ENCODE measurements at places on chromosomes 16 and 17.

- DNase-seq = no peak
Measured at GRCh38 chr17:17165666-17166308, 40.3 kb downstream of the PLD6 start.

DNA sequence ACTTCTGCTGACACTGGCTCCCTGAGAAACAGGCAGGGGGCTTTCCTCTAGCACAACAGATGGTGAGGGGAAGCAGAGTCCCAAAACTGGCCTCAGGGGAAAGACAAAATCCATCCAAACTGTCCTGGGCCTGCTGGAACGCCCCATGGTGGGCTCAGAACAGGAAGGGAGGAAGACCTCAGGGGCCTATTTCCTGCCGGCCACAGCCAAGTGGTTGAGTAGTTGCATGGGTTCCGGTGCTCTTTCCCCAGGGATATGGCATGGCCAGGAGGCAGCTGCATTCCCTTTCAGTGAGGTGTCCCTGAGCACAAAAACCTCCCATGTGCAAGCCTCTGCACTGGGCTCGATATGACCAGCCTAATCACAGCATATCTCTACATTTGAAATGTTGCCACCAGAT, 303.0 kb upstream of the IRX5 start:
- DNase-seq = no peak

DNA sequence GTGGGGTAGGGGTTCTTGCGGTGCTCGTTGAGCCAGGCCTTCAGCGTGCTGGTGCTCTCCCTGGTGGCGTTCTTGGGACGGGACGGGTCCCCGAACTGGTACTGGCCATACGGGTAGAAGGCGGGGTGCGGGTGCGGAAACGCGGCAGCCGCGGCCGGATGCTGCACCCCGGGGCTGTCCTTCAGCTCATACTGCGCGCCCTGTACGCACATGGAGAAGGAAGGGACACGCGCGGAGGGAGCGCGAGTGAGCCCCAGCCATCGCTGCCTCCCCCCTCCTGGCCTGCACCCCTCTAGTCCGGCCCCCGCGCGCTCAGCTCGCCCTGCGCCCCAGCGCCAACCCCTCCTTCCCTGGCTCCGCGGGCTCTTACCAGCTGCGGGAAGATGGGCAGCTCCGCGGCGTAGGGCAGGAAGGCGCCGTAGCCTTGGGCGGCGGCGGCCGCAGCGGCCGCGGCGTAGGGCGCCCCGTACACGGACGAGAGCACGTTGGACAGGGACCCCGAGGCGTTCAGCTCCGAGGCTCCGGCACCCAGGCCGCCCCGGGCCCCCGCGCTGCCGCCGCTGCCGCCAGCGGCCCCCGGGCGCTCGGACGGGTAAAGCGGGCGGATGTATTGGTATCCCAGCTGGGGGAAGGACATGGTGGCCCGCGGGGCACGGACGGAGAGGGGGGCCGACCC, 1.0 kb downstream of the IRX3 start:
- DNase-seq = no peak

GRCh38 chr16:17457513-17457912, 13.2 kb downstream of the XYLT1 start:
- no peak for DNase-seq

DNA sequence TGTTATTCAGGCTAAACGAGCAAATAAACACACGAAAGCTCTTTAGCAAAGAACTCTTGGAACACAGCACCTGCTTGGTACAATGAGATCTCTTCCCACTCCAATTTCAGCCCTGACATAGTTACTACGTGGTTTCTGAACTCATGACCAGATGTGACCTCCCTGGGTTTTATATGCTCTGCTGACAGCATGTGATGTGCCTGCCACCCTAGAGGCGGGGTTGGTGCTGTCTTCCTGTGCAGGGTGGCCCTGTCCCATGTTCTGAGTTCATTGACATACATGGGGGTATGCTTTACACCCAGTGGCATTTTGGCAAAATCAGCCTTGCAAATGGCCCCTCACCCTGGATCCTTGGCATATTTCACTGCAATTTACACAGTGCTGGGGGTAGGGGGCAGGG, 475.3 kb upstream of the ZFHX3 start:
- no peak for DNase-seq

DNA sequence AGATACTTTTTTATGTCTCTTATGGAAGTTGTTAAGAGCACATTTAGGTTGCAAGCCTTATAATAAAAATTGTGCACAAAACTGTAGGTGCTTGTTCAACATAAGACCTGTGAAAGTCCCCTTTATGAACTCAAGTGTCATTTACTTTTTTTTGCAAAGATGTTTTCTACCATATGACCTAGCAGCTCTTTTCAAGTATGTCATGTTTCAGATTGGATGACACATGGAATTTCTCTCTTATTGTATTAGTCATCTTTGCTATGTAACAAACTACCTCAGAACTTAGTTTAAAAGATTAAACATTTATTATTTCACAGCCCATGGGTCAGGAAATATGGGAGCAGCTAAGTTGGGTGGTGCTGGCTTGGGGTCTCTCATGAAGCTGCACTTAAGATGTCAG, 57.9 kb downstream of the PHKB start:
- DNase-seq = no peak

DNA sequence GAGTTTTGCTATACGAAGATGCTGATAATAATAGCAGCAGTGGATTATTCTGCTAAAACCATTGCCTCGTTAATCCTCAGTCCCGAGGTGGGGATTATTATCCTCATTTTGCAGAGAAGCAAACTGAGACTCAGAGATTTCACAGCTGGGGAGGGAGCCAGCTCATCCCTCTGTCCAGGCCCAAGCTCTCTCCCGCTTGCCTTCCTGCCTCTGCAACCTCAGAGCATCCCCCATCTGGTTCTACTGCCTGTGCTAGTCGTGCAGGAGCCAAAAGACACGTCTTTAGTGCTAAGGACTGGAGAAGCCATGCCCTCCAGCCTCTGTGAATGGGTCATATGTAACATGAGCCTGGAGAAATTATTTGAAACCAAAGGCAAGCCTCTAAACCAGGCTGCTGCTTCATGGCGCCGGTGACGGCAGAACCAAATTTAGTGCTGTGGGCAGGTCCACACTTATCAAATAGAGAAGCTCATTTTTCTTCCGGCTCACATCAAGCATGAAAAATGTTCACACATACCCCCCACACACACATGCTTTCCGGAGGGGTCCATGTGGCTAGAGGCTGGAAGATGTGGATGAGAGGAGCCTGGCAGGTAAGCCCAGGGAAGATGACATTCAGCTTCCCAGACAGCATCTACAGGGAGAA, 13.5 kb downstream of the MAPT start:
- DNase-seq = no peak

- no peak for DNase-seq
Measured at GRCh38 chr17:10121971-10122707, 76.3 kb downstream of the GAS7 start.

- DNase-seq = peak; percentile 21
Measured at GRCh38 chr17:75504347-75505151, 10.8 kb downstream of the CASKIN2 start.

DNA sequence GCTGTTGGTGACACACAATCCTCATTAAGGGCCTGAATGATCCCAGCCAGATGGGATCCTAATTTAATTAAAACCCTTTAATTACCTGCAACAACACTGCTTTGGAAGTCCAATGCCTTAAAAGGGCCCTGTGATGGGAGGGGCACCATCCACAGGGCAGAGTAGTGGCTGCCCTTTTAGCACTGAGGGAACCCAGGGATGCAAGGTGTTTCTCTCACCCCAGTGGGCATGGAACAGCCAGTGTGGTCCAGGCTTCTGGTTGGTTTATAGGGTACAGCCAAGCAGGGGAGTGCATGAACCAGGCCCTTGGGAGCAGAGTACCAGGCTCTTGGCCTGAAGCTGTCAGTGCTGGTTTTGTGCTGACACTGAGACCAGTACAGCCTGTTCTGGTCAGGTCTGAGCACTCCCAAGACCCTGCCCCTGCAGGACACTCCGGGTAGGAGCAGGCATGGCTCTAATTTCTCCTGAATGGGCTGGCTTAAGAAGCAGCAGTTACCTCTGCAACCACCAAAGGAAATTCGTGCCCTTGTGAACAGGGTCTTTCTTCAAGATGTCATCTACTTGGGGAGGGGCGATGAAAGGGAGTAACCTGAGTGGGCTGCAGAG, 9.9 kb downstream of the NXPH3 start:
- no peak for DNase-seq
